ENCODE measurements at places on chromosomes 4 and X.

DNA sequence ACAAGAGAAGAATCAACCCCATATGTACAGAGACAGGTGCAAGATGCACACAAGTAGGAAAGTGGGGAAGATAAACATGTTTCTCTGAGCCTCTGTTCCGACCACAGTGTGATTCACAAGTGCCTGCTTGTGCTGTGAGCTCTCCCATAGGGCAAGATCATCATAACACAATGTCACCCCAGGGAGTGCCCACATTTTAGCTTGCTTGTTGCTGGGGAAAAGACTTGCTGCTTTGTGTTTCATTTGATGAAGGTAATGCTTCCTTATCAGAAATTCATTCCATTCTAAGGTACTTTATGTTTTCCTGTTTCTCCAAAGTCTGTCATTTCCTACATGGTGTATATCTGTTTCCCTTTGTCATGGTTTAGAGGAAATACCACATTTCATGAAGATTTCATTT is 304.5 kb upstream of the DIPK2B start:
- peak; percentile 13 for DNase-seq

- no peak for DNase-seq
These were observed 313.0 kb upstream of the GRID2 start for GRCh38 chr4:91990726-91991125.

DNA sequence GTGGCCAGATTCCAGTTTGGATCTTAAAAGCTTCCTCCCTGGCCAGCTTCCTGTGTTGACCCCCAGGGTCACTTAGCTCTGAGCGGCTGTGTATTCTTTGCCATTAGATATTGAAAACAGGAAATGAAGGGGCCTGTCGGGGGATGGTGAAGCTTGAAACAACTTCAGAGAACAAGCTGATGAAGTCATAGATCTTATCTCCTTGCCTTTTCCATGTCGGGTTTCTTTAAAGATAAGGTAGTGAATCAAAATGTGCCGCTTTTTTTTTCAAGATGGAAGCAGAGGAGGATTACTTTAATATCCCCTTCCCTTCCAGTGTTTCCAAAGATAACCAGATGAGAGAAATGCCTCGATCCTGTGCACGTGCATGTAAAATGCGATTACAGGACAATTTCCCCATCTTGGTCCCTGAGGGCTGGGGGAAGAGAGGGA is 508.5 kb downstream of the MID1IP1 start:
- DNase-seq, result no peak

DNA sequence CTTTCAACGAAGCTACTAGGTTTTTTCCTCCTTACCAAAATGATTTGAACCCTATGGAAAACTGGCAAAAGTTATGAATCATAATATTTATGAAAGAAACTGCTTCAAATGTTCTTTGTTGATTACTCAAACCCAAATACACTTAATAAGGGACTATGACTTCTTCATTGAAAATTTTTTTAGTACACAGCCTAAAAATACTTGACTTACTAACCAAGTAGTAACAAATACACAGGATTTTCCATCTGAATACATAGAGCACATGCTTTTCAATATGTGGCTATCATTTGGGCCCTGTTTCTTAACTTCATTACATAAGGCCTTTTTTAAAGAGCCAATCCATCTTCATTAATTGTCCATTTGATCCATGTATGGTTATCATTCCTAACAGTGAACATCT is 171.5 kb downstream of the FBXW7 start:
- no peak for DNase-seq

DNA sequence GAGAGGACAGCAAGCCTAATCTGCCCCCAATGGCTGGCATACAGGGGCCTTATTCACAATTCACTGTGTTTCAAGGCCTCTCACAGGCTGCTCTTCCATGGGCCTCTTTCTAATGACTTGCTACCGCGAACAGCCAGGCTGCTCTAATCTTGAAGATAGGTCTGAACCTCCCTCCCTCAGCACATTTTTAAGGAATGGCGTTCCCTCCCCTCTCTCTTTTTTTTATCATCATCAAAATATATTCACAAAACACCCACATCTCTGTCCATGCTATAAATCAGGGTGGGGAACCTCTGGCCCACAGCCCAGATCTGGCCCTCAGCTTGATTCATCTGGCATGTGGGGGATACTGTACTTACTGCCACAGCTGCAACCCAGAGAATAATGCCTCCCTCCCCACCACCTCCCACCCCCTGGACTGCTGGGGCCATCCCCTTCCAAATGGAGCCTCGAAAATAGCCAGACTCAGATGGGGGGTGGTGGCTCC is 76.2 kb upstream of the PLAC1 start:
- peak; percentile 38 for DNase-seq

DNA sequence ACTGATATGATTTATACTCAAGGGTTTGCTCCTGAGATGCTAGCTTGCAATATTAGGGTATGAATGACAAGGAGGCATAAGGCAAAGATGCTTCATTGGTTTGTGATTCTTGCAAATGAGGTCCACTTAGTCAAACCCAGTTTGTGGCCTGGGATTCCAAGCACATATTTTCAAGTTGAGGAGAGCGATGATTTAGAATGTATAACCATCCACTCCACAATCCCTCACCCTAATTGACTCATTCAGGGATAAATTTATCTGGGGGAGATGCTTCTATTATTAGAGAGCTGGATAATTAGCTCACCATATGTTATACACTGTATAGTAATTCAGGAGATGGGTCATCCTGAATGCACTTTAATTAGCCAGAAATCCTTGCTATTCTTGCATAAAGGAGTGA is 118.3 kb upstream of the PUDP start:
- no peak for DNase-seq

All from AG04450 (cell line).